ENCODE measurements at places on chromosomes 6 and 20. TPM values are rescaled to one million over a fixed set of nuclear protein-coding genes. Genes with fewer than 3 reads are reported as not detected.

- no peaks in the 10 kb centered on the region for H3K27me3 ChIP-seq
- no peaks in the 10 kb centered on the region for H3K4me1 ChIP-seq
- no peak overlapping the region for H3K27ac ChIP-seq
- H3K4me3 ChIP-seq = no peak overlapping the region
- no peaks in the 10 kb centered on the region for H3K36me3 ChIP-seq
Observed at GRCh38 chr20:49865559-49865958, 49.8 kb downstream of the SPATA2 start.

- no peak for DNase-seq
- H3K4me1 ChIP-seq = no peaks in the 10 kb centered on the region
- H3K36me3 ChIP-seq = no peaks in the 10 kb centered on the region
- H3K27ac ChIP-seq = no peak overlapping the region
- H3K4me3 ChIP-seq = no peak overlapping the region
- H3K27me3 ChIP-seq = no peaks in the 10 kb centered on the region
Observed at GRCh38 chr6:68718385-68719073, 83.4 kb downstream of the ADGRB3 start.

DNA sequence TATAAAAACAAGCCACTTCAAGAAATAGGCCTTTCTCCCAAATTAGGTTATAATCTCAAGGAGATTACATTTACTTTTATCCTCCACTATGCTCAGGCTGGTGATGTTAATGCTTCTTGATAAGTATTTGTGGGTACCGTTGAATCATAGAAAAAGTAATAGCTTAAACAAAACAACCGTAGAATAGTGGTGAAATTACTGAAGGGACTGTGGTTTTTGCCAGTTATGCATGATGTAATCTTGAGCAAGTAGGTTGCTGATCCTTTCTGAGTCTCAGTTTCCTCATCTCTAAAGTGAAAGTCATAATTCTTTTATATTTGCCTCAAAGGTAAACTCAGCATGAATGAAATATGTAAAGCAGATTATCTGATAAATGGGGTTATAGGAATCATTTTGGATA lies 187.3 kb upstream of the JAG1 start:
- no peaks in the 10 kb centered on the region for H3K4me1 ChIP-seq
- H3K27ac ChIP-seq = no peak overlapping the region
- DNase-seq = no peak
- H3K36me3 ChIP-seq = no peaks in the 10 kb centered on the region
- no peak overlapping the region for H3K4me3 ChIP-seq

TUBB1 gene
- not detected for polyA plus RNA-seq

DNA sequence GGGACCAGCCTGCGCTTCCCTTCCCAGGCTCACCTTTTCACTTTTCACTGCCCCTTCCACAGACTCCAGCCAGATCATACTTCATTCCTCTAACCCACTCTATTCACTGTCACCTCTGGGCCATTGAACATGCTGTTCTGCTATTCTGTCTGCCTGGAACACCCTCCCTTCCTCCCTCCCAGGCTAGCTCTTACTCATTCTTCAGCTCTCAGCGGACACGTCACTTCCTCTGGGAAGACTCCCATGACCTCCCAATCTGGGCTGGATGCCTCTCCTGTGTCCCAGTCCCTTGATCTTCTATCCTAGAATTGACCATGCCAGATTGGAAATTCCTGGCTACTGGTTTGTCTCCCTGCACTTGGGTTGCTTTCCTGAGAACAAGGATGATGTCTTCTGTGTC lies 5.0 kb downstream of the SLC12A5 start:
- H3K36me3 ChIP-seq = no peaks in the 10 kb centered on the region
- no peak for DNase-seq
- H3K27me3 ChIP-seq = peaks cover 36% of the 10 kb centered on the region
- no peaks in the 10 kb centered on the region for H3K4me1 ChIP-seq
- H3K4me3 ChIP-seq = no peak overlapping the region

BMP7 gene
- polyA plus RNA-seq = 14.7 TPM

DNA sequence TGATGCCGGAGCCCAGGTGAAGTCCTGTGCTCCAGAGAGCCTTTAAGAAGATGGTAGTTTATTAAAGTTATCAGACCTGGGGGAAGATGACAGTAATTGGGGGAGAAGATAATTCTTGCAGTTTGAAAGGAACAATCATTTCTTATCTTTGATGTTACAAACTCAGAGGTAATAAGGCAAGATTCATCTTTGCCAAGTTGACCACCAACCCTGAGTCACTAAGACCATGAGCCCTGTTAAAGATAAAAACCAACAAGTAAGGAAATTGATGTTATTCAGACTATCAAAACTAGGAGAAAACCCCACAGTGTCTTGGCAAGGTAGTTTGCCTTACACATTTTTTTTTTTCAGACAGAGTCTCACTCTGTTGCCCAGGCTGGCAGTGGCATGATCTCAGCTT lies 73.1 kb downstream of the MKKS start:
- DNase-seq = no peak
- no peaks in the 10 kb centered on the region for H3K27me3 ChIP-seq
- no peak overlapping the region for H3K27ac ChIP-seq
- H3K36me3 ChIP-seq = no peaks in the 10 kb centered on the region

ARMH2 gene
- polyA plus RNA-seq = not detected

REM1 gene
- polyA plus RNA-seq = 0.05 TPM

- DNase-seq = no peak
- no peak overlapping the region for H3K27ac ChIP-seq
- no peak overlapping the region for H3K4me3 ChIP-seq
- no peaks in the 10 kb centered on the region for H3K4me1 ChIP-seq
- no peaks in the 10 kb centered on the region for H3K27me3 ChIP-seq
Observed at GRCh38 chr6:161788531-161788930, 514.7 kb upstream of the AGPAT4 start.

- no peaks in the 10 kb centered on the region for H3K27me3 ChIP-seq
- DNase-seq = no peak
- H3K4me1 ChIP-seq = peaks cover 12% of the 10 kb centered on the region
- no peak overlapping the region for H3K27ac ChIP-seq
- H3K36me3 ChIP-seq = no peaks in the 10 kb centered on the region
Observed at GRCh38 chr6:151243481-151243880, 3.7 kb downstream of the AKAP12 start.

DNA sequence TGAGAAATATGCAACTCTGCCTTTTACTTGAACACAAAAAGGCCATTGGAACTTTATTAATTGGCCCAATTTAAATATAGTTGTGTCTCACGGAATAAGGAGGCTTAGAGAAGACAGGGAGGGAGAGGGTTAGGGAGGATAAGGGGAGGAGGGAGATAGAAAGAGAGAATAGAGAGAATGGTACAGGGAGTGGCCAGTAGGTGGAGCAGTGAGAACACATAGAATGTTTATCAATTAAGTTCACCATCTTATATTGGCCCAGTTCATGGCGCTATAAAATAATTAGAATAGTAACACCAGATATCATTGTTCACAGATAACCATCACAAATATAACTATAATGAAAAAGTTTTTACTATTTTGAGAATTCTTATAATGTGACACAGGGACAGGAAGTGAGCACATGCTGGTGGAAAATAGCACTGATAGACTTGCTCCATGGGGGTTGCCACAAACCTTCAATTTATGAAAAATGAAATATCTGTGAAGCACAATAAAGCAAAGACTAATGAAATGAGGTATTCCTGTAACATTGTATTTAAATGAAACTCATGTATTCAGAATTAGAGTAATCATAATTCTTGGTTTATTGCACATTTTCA lies 374.1 kb upstream of the MANEA start:
- H3K27me3 ChIP-seq = no peaks in the 10 kb centered on the region
- no peaks in the 10 kb centered on the region for H3K36me3 ChIP-seq
- H3K4me1 ChIP-seq = no peaks in the 10 kb centered on the region
- H3K27ac ChIP-seq = no peak overlapping the region
- H3K4me3 ChIP-seq = no peak overlapping the region
- DNase-seq = peak; percentile 3

GRCh38 chr6:43455531-43456428 lies at the start of gene DLK2:
Gene DLK2 (minus strand): TSS chr6:43455548. CDS start chr6:43454825, 723 bp downstream.
- H3K36me3 ChIP-seq = no peaks in the 10 kb centered on the region
- 0 out of 2 replicates have a peak, but pooled peaks cover 2% of the 10 kb centered on the region for H3K4me1 ChIP-seq
- peak within 1 kb of the TSS; percentile 41 for H3K4me3 ChIP-seq
- peak; percentile 57 for DNase-seq

ULBP1 gene
- 0.32 TPM for polyA plus RNA-seq

MUC21 gene
- polyA plus RNA-seq = not detected

SLC22A3 gene
- polyA plus RNA-seq = 1.0 TPM

BFSP1 gene
- polyA plus RNA-seq = 1.5 TPM

DNA sequence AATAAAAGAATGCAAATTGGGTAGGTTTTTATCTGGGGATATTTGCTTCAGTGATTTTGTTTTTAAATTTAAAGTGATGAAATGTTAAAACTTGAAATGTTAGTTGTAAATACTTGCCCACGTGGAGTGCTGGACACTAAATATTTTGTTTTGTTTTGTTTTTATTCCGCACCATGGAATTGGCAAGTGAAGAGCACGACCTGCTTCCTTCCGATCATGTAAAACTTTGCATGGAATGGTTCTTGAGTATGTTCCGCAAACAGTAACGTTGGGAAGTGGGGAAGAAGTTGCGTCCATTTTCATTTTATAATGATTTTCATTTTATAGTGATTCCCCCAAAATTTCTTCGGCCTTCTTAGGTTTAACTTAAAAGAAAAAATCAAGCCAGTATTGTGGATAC lies 765 bp downstream of the IRAK1BP1 start:
- H3K27ac ChIP-seq = peak overlapping the region; percentile 82
- DNase-seq = no peak
- no peaks in the 10 kb centered on the region for H3K36me3 ChIP-seq
- no peaks in the 10 kb centered on the region for H3K27me3 ChIP-seq
- H3K4me3 ChIP-seq = peak overlapping the region; percentile 81

SIGLEC1 gene
- polyA plus RNA-seq = 0.02 TPM

KCNQ5 gene
- polyA plus RNA-seq = 0.36 TPM

GRCh38 chr20:35146299-35146919 lies 727 bp downstream of the EDEM2 start:
- no peak for DNase-seq
- H3K27me3 ChIP-seq = no peaks in the 10 kb centered on the region
- peaks cover 19% of the 10 kb centered on the region for H3K36me3 ChIP-seq
- peak overlapping the region; percentile 68 for H3K27ac ChIP-seq
- no peaks in the 10 kb centered on the region for H3K4me1 ChIP-seq

GRCh38 chr6:39254999-39255535 lies 25.8 kb upstream of the KCNK5 start:
- peaks cover 12% of the 10 kb centered on the region for H3K4me1 ChIP-seq
- H3K27me3 ChIP-seq = no peaks in the 10 kb centered on the region
- no peak for DNase-seq
- no peaks in the 10 kb centered on the region for H3K36me3 ChIP-seq
- no peak overlapping the region for H3K4me3 ChIP-seq

DNA sequence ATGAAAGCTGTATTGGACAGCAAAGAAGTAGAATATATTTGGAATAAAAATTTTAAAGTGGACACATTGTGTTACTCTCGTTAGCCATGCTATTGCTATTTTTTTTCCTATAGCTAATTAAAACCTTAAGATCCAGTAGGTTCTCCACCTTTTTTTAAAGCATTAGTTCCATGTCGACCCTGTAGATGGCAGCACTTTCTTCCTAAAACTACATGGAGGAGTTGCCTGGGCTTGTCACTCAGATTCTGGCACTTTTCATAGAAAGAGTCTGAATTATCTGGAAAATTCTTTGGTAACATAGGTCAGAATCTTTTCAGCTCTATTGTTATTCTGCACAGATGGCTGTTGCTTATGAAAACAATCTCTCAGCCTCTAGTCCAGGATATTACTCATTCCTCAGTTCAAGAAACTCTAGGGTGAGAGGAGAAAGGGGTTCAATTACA lies 42.0 kb upstream of the ESR1 start:
- H3K27me3 ChIP-seq = no peaks in the 10 kb centered on the region
- H3K4me3 ChIP-seq = no peak overlapping the region
- no peaks in the 10 kb centered on the region for H3K4me1 ChIP-seq

GRCh38 chr6:7919871-7920270 lies 9.3 kb upstream of the TXNDC5 start:
- no peaks in the 10 kb centered on the region for H3K36me3 ChIP-seq
- no peaks in the 10 kb centered on the region for H3K27me3 ChIP-seq
- H3K4me3 ChIP-seq = no peak overlapping the region
- no peak overlapping the region for H3K27ac ChIP-seq
- no peaks in the 10 kb centered on the region for H3K4me1 ChIP-seq

DNA sequence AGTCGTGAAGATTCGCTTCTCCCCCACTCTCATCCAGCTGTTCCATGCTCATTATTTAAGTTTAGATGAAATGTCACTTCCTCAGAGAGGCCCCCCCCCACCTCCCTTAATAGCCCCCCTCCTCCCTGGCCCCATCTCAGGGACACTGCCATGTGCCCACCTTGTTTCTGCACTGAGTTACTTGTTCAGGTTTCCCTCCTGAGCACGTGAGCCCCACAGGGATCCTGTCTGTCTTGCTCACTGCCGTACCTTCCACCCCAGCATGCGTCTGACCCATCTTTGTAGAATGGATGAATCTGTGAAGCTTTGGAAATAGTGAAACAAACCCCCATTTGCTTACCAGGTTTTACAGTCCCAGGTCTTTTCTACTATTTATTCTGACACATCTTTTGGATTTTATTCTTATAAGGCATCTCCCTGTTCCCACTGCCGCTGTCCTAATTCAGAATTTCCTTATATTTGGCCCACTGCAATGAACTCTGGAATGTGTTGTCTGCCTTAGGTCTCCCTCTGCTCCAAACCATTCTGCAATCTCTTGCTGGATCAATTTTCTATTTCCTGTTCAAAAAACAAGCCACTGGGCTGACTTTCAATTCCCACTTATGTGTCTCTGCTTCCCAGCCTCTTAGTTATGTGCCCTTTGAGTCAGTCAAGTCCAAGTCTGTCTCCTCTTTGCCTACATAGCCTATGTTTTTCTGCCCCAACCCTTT lies 136.5 kb upstream of the ECI2 start:
- H3K27ac ChIP-seq = no peak overlapping the region
- H3K36me3 ChIP-seq = no peaks in the 10 kb centered on the region
- no peaks in the 10 kb centered on the region for H3K4me1 ChIP-seq

- H3K4me3 ChIP-seq = no peak overlapping the region
- H3K36me3 ChIP-seq = no peaks in the 10 kb centered on the region
- no peak for DNase-seq
- H3K4me1 ChIP-seq = no peaks in the 10 kb centered on the region
Observed at GRCh38 chr20:13006825-13007224, 1.9 kb upstream of the SPTLC3 start.

DNA sequence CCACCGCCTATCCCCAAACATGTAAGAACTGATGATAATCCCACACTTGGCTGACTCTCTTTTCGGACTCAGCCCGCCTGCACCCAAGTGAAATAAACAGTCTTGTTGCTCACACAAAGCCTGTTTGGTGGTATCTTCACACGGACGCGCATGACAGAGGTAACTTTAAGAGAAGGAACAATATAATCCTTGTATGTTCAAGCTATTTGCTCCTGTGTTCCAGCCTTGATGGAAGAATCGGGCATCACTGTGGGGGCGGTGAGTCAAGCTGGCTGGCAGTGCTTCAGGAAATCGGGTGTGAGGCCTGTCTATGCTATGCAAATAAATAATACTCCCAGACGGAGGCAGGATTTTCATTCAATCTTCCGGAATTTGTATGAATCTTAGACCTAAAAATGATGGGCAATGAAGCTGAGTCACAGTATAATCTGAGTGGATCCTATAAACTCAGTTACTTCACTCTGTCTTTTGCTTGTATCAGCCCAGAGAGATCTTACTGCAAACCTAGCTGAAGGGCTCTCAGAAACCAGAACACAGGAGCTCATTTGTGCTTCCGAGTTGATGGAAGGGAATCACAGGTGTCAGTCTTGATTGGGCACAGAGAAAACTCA lies 45.2 kb upstream of the NT5E start:
- no peak overlapping the region for H3K27ac ChIP-seq
- peaks cover 8% of the 10 kb centered on the region for H3K4me1 ChIP-seq
- no peaks in the 10 kb centered on the region for H3K36me3 ChIP-seq

TBXT gene
- polyA plus RNA-seq = 0.18 TPM

GRCh38 chr6:30613251-30614043 lies 3.6 kb downstream of the PPP1R10 start:
- no peak overlapping the region for H3K27ac ChIP-seq
- no peak for DNase-seq
- no peak overlapping the region for H3K4me3 ChIP-seq
- peaks cover 56% of the 10 kb centered on the region for H3K36me3 ChIP-seq
- H3K27me3 ChIP-seq = no peaks in the 10 kb centered on the region
- H3K4me1 ChIP-seq = no peaks in the 10 kb centered on the region
